ENCODE measurements at places on chromosomes 1 and 21.

GRCh38 chr1:110523011-110523410 lies 4.0 kb upstream of the KCNA10 start:
- no peak for DNase-seq

- DNase-seq: no peak
Observed at GRCh38 chr1:156616463-156616862, 2.8 kb upstream of the HAPLN2 start.

DNA sequence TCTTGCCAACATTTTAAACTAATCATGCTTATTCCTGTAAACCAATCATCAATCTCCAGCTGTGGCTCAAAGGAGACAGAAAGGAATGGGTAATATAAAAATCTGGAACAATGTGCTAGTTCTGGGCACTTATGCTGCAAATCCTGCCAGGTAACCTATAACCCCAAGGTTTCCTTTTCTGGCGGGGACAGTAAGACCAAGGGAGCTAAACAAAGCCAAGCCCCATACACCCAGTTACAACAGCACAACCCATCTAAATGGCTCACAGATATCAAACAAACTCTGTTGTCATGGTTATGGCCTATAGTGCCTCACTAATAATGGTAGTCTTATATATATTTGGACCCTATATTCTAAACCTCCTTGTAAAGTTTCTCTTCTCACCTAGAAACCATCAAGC lies 36.9 kb upstream of the CTBS start:
- no peak for DNase-seq

DNA sequence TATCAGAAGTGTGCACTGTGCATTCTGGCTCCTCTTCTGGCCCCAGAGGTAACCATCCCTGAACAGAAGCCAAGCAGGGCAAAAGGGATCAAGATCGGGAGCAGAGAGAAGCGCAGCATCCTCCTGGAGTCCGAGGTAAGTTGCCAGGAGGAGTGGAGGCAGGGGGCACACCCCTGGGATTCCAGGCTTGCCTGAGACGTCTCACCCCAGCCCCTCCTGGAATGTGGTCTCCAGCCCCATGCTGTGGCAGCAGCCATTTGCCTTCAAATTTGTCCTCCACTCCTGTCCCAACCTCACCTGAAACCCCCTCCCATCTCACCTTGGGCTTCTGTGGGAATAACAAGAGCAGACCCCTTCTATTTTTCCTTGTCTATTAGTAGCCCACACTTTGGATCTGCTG lies 10.1 kb downstream of the LRRC71 start:
- DNase-seq: no peak

- no peak for DNase-seq
Observed at GRCh38 chr1:50109647-50110075, 941 bp downstream of the ELAVL4 start.

DNA sequence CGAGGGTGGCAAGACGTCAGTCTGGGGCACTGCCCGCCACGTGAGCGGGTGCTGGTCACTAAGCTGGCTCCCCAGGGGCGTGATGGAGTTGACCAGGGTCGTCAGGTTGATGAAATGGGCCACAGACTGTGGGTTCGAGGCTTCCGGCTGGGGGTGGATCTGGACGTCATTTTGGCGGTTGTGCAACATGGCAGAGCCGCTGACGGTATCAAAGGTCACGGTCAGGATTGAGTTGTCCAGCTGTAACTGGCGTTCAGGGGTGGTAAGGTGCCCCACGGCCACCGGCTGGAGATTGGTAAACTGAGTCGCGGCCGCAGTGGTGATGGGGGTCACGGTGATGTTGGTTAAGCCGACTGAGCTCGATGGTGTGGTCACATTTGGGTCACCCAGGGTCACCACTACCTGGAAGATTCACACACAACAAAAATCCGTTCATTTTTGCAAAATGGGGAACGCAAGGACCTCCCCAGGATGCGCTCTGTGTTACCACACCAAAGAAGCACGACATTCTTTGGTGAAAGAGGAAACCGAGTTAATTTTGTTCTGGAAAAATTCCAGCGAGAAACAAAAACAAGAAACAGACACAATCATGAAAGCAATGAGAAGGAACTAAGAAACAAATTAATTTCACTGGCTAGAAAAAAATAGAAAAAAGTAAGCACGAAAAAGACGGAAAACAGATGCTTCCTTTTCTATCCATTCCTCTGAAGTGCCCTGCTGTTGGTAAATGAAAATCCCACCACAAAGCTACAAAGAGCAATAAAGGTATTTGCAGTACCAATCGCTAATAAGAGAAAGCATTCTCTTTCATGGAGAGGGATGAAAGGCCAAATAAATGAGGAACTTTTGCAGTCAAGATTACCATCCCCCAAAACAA lies 34.7 kb upstream of the RIPK4 start:
- DNase-seq: no peak

DNA sequence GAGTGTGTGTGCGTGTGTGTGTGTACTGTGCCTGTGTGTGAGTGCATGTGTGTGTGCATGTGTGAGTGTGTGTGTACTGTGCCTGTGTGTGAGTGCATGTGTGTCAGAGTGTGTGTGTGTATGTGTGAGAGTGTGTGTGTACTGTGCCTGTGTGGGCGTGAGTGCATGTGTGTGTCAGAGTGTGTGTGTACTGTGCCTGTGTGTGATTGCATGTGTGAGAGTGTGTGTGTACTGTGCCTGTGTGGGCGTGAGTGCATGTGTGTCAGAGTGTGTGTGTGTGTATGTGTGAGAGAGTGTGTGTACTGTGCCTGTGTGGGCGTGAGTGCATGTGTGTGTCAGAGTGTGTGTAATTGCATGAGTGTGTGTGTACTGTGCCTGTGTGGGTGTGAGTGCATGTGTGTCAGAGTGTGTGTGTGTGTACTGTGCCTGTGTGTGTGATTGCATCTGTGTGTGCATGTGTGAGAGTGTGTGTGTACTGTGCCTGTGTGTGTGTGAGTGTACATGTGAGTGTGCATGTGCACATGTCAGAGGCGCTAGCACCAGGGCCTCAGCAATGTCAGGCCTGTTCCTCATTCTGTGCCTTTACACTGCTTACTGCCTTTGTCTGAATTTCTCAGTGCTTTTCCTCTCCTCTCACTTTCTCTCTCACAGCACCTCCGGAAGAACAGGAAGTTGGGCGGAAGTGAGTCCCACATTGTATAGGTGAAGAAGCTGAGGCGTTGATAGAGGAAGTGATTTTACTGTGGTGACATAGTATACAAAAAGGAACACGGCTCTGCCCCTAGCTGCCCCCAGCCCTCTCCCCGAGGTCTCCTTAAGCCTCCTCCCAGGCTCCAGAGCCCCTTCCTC lies 4.9 kb downstream of the SLC5A9 start:
- DNase-seq: no peak

- DNase-seq: no peak
Observed at GRCh38 chr1:40633931-40634376, 31.5 kb downstream of the RIMS3 start.

- DNase-seq: no peak
Observed at GRCh38 chr21:31583498-31583897, 76.0 kb upstream of the SOD1 start.

DNA sequence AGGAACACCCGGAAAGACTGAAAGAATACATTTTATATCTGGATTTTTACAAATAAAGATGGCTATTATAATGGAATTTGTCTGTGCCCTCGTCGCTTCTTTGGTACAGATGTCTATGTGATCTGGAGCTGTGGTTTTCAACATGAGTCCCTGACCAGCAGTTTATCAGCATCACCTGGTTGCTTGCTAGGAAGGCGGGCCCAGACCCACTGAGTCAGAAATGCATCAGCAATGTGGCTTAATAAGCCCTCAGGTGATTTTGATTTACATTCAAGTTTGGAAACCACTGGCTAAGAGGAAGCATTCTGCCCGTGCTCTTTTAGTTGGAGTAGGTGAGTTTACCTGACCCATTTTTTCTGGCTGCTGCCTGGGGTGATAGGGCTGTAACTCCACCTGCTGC lies 31.7 kb downstream of the ATP1A1 start:
- no peak for DNase-seq

GRCh38 chr1:167059809-167060107 lies 30.4 kb downstream of the GPA33 start:
- DNase-seq: no peak

DNA sequence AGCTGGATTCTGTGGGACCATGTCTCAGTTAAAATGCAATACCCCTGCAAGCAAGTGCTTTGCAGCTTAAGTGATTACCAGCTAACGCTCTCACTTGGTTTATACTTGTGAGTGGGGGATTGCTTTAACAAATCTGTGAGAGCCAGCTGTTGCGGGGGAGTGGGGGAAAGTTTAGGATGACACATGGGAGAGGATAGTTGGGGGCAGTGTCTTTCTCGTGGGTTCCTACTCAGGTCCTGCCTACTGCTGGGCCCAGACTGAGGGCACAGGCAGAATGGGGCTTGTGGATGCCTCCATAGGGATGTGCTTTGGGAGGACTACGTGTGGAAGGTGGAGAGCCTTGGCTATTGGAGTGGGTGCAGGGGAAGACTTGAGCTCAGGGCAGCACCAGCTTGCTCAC lies 60.1 kb downstream of the ELK4 start:
- no peak for DNase-seq

DNA sequence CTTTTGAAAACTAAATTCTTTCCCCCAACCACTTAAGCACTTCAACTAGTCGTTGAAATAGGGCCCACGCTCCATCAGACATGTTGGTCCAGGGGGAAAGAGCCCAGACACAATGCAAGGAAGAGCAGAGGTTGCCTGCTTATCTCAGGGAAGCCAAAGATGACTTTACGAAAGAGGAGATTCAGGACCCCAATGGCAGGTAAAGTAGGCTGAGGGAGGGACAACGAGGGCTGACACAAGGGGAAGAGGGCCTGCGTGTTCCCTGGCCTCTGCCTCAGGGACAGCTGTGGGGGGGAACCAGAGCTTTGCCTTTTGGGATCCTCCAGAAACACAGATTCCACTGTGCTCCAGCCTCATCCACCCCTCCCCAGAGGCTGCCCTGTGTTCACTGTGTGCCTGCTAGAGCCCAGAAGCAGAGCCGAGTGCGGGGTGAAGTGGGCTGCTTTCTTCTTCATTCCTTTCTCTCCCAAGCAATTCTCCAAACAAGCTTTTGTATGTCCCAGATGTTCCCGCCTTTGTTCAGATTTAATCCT lies 135.5 kb upstream of the GRIK3 start:
- DNase-seq: no peak

DNA sequence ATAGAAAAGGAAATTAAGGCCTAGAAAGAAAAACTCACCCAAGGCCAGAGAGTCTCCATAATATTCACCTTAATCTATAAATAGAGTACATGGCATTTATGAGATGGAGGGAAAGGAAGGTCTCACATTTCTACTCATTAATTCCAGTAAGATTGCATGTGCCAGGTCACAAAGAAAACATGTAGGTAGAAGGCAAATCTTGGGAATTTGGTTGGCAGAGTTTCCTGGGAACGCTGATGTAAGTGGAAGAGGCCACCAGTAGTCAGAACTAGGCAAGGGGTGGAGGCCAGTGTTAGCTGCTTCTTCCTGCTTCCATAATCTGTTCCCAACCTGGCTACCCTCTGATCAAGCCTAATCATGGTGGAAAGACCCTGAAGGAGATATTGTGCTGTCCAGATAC lies 29.2 kb upstream of the PGBD5 start:
- DNase-seq: no peak

Measured in activated T-helper 1 cell treated with Interleukin-2 at 50 U/mL for 16 hours (primary cell).